ENCODE measurements at places on chromosomes 3 and 15.
A peak's percentile ranks its signal among the peaks of the same experiment; 100 is the strongest.

DNA sequence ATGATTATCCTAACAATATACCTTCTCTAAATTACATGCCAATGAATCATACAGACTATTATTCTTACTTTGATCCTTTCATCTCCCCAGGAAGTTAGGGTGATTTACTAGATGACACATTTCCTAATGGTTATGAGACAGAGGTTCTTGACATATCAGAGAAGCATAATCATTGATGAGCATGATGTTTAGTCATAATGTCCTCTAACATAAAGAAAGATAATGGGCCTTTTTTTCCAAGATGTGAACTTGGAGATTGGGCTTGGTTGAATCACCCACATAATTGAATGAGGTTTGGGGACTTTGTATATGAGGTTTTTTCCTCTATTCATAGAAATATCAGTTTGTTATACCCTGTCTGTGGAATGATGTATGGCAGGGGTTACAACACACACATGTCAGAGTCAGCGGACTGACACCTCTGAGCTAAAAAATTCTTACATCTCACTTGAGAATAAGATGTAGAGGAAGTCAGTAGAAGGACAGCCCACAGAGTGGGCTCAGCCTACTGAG is 69.7 kb upstream of the DCBLD2 start:
- DNase-seq: no peak

DNA sequence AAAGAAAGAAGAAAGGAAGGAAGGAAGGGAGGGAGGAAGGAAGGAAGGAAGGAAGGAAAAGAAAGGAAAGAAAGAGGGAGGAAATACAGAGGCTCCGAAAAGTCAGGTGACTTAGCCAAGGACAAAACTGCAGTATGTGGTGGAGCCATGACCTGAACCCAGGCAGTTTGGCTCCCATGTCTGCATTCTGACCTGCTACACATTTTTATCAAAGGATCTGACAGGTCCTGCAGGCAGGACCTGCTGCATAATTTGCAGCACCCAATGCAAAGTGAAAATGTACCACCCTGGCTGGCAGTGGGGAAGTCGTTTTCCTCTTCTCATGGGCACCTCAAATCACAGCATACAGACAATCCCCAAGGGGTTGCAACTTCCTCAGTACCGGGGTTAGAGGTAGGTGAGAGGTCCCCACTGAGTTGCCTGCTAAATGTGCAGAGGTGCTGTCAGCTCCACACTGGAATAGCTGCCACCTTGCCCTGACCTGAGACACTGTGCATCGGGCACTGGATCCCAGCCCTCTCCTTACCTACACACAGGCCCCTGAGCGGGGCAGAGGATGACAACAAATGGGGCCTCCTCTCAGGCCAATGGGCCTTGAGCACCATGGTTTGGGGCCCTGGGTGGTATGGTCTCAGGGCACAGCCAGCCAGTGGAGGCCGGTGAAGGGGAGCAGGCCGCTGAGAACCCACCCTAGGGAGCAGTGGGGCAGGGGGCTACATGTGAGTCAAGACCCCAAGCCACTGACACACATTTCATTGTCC is 175.1 kb downstream of the SHQ1 start:
- peak; percentile 47 for DNase-seq

GRCh38 chr3:185205865-185206264 is 48.0 kb downstream of the EHHADH start:
- no peak for DNase-seq

GRCh38 chr15:87901926-87902690 is 354.4 kb downstream of the NTRK3 start:
- no peak for DNase-seq

GRCh38 chr3:107271787-107272387 is 105.4 kb upstream of the CCDC54 start:
- peak; percentile 17 for DNase-seq

DNA sequence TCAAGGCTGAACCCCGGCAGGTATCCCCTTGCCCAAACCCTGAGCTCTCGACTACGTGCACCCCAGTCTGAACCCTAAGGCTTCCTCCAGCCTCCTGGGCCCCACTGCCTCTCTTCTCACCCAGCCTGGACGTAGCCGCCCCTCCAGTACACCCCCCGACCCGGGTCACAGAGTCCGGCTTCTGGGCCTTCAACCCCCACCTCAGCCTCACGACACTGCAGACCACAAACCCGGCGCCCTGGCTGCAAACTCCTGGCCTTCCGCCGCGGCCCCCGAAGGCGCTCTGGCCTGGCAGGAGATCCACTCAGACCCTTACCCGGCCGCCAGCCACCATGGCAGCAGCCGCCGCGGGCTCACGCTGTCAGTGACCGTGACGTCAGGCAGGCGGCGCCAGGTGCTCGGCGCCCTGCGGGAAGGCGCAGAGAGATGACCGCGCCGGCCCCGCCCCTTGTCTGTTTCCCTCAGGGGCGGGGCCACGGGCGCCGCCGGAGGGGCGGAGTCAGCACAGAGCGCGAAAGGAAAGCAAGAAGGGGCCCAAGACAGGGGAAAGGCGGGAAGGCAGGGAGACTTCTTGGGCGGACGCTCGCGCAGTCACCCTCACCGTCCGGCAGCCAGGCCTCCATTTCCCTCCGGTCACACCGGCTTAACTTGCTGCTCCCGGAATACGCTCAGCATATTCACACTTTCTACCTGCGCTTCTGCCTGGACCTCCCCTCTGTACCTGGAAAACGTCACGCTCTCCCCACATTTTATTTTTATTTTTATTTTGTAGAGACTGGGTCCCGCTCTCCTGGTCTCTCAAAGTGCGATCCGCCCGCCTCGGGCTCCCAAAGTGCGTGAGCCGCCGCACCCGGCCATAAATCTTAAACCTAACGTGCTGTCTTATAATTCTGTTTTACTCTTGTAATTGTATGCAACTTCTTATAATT is at the start of gene RMDN3:
RMDN3 (minus strand) TSS at position 372 of the 929 bp plus-strand sequence. CDS start 471 bp downstream, outside the sequence.
- peak; percentile 95 for DNase-seq

DNA sequence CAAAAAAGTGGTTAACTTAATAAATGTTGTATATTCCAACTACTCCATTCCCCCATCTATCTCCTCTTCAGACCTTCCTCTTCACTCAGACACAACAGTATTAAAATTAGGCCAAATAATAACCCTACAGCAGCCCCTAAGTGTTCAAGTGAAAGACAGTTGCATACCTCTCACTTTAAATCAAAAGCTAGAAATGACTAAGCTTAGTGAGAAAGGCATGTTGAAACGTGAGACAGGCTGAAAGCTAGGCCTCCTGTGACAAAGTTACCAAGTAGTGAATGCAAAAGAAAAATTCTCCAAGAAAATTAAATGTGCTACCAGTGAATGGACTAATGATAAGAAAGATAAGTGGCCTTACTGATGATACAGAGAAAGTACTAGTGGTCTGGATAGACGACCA is 71.7 kb downstream of the ANKRD28 start:
- no peak for DNase-seq

DNA sequence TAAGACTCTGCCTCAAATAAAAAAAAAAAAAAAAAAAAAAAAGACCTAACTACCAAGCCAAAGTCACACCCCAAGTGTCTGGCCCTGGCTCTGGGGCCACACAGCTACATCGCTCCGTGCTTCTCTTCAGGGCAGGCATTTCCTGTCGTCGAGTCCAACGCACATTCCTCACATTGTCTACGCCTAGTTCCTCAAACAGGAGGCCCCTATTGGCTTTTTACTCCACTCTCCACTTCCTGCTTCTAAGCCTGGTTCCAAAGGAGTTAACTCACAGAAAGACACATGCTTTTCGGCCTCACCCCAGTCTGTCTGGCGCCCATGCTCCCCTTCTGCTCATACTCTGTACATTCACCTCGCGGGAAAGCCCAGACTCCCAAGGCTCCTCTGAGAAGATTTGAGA is 28.8 kb downstream of the KNG1 start:
- DNase-seq: no peak

- peak; percentile 86 for DNase-seq
Observed at GRCh38 chr3:128804017-128804810, 75.2 kb upstream of the ACAD9 start.

DNA sequence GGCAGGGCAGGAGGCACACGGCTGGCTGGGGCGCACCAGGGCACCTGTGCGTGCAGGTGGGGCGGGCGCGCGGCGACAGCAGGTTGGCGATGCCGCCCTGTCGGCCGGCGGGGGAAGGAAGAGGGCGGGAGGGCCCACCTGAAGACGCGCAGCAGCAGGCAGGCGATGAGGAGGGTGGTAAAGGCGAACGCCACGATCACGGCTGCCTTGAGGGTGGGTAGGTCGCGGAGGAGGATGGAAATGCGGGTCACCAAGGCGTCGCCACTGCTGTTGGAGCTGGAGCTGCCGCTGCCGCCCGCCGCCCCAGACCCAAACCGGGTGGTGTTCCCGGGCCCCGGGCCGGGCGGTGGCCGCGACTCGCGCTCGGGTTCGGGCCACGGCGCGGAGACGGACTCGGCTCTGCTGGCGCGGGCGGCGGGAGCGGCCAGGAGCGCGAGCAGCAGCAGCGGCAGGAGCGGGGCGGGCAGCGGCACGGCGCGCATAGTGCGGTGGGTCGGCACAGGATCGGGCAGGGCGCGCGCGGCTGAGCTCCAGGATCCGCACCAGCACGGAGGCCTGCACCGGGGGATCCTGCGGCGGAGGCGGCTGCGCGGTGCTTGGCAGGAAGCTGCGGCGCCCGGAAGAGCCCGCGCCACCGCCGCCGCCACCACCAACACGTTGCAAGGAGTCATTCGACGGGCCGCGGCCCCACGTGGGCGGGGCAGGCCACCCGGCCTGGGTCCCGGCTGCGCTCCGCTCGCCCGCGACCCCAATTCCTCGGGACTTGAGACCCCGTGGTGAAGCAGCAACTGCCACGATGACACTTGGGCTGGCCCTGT is at the start of gene FAM174B:
FAM174B (minus strand) TSS at position 598 of the 818 bp plus-strand sequence.
- DNase-seq: peak; percentile 82

DNA sequence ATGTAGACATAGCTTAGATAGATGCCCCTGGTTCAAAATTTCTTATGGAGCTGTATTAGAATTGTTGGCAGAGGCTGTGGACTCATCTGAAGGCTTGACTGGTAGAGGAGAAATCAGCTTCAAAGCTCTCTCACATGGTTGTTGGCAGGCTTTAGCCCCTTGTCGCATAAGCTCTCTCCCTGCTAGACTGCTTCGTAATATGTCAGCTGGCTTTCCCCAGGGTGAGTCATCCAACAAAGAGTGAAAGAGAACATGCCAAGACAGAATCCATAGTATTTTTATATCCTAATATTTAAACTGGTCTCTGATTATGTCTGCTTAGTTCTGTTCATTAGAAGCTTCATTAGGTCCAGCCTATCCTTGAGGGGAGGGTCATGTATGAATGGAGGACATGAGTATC is 427.4 kb upstream of the NAALADL2 start:
- no peak for DNase-seq

DNA sequence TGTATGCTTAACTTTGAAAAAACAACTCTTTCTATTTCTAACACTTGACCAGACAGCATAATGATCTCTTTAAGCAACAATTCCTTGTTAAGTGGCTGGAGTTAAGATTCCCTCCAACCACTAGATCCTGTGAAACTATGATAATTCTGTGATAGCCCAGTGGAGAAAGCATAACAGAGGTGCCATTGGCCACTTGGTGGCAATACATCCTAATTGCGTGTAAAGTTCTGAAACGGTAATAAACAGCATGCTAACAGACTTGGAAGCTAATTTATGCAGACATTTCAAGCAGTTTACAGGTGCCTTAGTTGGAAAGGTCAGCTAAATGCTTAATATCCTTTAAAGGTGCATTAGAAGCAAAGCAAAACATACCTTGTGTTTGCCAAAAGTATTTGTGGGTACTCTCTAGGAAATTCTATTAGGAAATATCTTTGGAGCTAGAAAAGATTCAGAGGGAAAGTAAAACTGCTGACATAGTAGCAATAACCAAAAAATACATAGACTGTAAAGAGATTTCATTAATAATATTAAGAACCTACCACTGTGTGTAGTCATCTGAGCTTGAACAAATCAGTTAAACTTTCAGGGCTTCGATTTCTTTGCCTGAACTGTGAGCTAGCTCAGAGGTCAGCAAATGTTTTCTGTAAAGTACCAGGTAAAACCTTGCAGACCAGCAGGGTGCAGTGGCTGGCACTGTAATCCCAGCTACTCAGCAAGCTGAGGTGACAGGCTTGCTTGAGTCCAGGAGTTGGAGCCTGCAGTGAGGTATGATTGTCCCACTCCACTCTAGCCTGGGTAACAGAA is 19.0 kb upstream of the CSTA start:
- no peak for DNase-seq

- DNase-seq: no peak
Observed at GRCh38 chr15:79322945-79323344, 12.0 kb downstream of the TMED3 start.

GRCh38 chr3:55285156-55285555 is 201.9 kb downstream of the WNT5A start:
- DNase-seq: no peak

GRCh38 chr15:53437985-53438841 is 321.2 kb downstream of the WDR72 start:
- DNase-seq: no peak

GRCh38 chr3:16666206-16666605 is 61.0 kb upstream of the DAZL start:
- DNase-seq: no peak

- no peak for DNase-seq
Observed at GRCh38 chr3:63135367-63135766, 142.7 kb upstream of the SYNPR start.

- DNase-seq: no peak
Observed at GRCh38 chr3:123054931-123055330, 11.9 kb upstream of the PDIA5 start.

GRCh38 chr15:74423431-74424257 is 10.1 kb downstream of the SEMA7A start:
- no peak for DNase-seq

DNA sequence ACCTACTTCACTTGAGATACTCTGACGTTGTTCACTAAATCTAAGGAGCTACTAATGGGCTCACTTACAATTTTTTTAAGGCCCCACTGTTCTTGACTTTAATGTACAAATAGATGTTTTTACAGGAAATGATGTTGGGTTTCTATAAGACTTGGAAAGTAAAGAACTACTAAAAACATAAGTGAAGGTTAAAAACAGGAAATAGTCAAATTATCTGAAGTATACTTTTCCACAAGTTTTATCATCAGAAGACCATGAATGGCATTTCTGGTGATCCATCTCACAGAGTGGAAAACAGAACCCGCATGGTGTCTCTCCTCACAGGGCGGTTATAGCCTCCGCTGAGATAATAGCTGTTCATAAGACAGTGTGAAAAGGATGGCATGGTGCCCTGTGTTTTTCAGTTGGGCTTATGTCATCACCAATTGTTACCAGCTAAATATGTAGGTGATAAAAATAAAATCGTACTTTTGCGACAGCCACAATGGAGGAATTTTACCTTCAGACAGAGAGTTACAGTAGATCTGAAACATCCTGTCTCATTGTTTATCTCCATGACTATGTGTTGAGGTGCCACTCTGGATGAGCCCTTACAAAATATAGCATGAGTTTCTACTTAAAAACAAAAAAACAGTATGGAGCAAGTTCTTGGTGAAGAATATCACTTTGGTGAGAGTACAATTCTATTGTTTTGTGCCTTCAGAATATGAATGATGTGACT is 462.4 kb downstream of the RAP2B start:
- DNase-seq: no peak

All from GM13977 (cell line).